ENCODE measurements at places on chromosomes 7 and 10.

DNA sequence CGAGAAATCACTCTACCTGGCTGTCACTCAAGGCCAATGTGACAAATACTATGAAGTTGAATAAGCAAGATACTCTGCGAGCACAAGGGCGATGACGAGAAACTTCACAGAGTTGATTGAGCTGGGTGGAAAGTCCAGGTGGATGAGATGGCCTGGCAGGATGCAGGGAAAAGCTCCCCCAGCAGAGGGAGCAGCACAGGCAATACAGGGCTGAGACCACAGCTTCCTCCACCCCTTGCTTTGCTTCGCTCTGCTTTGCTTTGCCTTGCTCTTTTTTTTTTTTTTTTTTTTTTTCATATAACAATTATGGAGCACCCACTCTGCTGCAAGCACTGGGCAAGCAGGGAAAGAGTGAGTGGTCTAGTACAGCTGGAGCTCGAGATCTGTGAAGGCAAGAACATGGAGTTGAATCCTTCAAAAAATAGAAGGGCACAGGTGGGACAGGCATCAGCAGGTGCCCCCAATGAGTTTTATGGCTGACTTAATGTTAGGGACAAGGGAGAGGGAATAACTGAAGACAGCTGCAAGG, 88.3 kb downstream of the CABCOCO1 start:
- peak; percentile 64 for DNase-seq

DNA sequence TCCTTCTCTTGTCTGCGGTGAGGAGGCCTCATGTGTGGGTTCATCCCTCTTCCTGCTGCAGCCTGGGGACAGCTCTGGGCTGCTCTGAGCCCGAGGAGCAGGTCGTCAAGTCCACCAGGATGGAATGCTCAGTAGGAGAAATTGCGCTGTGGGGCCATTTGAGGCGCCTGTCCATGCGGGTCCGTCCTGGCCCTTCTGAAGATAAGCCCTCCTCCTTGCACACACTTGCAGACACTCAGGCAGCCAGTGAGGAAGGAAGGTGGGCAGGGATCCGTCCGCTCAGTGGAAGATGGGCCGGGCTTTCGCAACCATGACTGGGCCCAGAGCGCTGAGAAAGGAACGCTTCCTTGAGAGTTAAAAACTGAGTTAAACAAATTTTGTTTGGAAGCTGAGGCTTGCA, 356.8 kb downstream of the GLRX3 start:
- DNase-seq: no peak

DNA sequence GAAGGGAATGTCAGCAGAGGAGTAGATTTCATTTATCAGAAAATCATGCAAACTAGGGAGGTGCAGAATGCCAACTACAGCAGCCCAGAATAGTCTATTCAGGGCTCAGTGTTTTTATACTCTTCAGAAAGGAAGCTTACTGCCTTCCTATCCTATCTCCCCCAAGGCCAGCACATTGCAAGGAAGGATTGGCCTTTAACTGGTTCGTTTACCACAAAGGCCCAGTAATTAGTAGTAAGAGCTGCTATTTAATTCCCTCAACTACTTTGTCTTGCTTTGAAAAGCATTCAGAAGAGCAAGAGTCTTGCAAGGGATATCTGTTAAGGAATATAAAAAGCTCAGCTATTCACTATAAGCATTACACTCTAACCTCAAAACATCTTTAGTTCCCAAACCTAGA, 86.4 kb upstream of the RNF148 start:
- no peak for DNase-seq

- DNase-seq: no peak
These were observed 81.3 kb downstream of the PRKCQ start for GRCh38 chr10:6498771-6499170.

- no peak for DNase-seq
These were observed 8.7 kb downstream of the MEIG1 start for GRCh38 chr10:14967897-14968296.

- DNase-seq: no peak
These were observed 4.0 kb downstream of the ITIH2 start for GRCh38 chr10:7707102-7707501.

DNA sequence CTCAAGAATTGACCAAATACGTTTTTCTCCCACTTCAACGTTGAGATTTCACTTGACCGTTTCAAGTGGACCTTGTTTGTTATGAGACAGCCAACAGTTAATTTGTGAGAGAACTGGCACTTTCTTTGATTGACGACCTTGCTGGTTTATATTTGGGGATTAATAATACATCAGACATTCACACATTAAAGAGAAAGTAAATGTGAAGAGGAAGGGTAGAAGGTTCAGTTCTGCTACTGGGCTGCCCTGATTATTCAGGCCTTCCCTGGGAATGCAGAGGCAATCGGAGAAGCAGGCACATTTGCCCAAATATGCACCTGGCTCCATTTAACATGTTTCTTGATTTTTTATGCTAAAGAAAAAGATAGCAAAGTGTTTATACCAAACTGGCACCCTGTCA, 114.1 kb downstream of the POU6F2 start:
- no peak for DNase-seq

GRCh38 chr10:13851906-13852305, 265.1 kb downstream of the PRPF18 start:
- DNase-seq: no peak

GRCh38 chr7:40192036-40192435, 57.2 kb downstream of the SUGCT start:
- no peak for DNase-seq

DNA sequence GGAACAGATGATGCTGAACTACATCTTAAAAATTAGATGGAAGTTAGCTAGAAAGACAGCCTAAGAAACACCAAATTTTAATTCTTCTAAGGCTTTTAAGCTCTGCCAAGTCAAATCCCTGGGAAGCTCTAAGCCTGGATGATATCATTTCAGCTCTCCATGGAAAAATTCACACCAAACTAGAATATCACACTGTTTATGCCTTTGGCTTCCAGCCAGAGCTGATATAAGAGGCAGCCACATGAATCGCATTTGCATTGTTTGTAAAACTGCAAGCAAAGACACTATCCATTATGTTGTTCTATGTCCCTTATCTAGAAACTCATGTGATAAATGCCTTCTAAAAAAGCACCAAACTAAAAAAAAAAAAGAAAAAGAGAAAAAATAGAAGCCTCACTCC, 430.4 kb downstream of the GRID1 start:
- no peak for DNase-seq

GRCh38 chr7:1323178-1324027, 90.7 kb downstream of the UNCX start:
- DNase-seq: no peak

- DNase-seq: no peak
These were observed 7.7 kb downstream of the USP6NL start for GRCh38 chr10:11603741-11604140.

- peak; percentile 40 for DNase-seq
These were observed 139.8 kb downstream of the CUBN start for GRCh38 chr10:16989826-16990293.

GRCh38 chr7:37081436-37081835, 357.1 kb upstream of the AOAH start:
- DNase-seq: no peak

- no peak for DNase-seq
These were observed 57.3 kb upstream of the FGFR2 start for GRCh38 chr10:121655254-121656144.

GRCh38 chr7:101538596-101539459, 90.3 kb downstream of the MYL10 start:
- peak; percentile 87 for DNase-seq

GRCh38 chr10:111984057-111984456, 199.5 kb downstream of the GPAM start:
- DNase-seq: no peak

- no peak for DNase-seq
These were observed 20.4 kb downstream of the OPALIN start for GRCh38 chr10:96338279-96338925.

GRCh38 chr7:159046300-159046699, 98.4 kb downstream of the VIPR2 start:
- DNase-seq: no peak

GRCh38 chr10:63558132-63558784, 37.1 kb downstream of the REEP3 start:
- no peak for DNase-seq

DNA sequence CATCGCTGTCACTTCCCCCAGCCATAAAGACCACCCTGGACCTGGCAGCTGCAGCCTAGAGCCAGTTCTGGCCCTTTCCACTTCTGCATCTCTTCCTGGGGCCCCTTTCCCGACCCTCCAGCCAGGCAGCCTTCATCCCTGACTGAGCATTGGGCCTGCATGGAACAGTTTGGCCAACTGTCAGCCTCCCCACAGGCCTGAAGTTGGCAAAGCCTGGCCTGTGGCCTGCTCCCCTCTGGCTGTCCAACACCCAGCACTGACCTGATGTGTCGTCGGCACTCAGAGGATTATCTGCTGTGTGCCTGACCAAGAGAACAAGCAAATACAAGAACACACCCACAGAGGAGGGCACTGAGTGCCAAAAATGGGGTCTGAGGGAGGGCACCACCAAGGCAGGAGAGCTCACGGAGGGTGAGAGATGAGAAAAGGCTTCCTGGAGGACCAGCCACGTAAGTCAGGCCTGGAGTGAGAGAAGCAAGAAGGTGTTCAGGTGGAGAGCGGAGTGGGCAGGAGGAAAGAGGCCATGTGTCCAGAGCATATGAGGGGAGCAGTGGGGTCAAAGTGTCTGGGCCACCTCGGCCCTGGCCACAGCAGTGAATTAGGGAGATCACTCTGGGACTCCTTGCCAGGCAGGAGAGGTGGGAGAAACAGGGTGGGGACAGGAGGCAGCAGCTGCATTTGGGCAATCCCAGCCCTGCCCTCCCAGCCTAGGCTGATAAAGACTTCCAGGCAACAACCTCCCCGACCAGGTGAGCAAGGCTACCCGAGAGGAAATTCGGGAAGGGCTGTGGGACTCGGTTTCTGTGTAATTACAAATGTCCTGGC, 4.5 kb downstream of the GPRIN2 start:
- DNase-seq: no peak

DNA sequence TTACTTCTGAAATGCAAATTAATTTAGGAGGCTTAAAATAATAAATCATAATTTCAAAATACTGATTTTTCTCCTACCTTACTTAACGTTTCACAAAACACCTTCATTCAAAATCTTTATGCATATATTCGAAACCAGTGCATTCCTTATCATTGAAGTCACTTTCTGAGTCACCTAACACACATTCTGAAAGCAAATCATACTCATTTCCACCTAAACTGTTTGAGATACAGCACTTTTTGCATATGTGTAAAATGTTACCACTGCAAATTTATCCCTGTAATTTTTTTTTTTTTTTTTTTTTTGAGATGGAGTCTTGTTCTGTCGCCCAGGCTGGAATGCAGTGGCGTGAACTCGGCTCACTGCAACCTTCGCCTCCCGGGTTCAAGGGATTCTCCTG, 15.7 kb downstream of the PPP3CB start:
- DNase-seq: no peak

DNA sequence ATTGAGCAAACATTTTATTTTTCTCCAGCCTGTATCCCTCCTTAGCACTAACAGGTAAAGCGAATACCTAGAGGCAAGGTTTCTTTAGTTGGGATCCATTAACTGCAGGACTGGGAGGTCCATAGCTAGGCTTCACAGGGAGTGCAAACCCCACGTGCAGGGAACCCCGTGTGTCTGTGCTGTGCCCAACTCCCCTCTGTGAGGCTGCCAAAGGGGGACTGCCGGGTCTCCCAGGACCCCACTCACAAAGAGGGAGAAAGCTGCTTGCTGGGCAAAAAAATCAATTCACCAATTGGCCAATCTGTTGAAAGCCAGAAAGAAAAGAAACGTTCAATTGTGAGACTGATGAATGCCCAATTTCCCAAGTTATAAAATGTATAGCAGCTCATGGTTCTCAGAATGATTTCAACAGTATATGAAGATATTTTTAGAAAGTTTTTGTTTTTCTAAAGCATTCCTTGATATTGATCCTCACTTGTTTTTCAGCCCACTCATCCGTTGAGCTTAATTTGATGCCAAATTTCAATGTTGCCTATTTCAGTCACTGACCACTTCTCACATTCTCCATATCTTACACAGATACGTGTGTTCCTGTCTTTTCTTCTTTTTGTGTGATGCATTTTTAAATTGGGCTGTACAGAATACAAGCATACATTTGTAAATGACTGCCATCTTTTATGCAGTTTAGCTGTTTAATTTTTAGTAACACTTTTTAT, 202.7 kb upstream of the PRSS58 start:
- DNase-seq: no peak

GRCh38 chr10:88066319-88066718, 202.9 kb downstream of the PTEN start:
- no peak for DNase-seq

- DNase-seq: peak; percentile 84
These were observed 1.6 kb upstream of the NKX2-3 start for GRCh38 chr10:99531026-99531695.

DNA sequence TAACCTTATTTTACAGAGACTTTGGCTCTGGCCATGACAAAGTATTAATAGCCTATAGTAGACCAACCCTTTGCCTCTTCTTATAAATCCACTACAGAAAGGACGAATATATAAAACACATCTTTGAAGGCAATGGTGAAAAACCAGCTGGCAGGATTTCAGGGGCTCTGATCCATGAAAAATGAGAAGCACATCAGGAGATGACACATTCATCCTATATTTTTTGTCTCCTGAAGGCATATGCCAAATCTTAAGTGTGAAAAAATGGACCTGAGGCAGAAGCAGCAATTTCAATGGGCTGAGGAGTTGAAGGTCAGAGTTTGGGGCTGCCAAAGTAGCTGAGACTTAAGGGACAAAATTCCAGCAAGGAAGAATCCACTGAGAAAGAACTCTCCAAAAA, 14.4 kb downstream of the RNF216 start:
- no peak for DNase-seq

- no peak for DNase-seq
These were observed 961.4 kb upstream of the ZNF722 start for GRCh38 chr7:63037242-63037641.

DNA sequence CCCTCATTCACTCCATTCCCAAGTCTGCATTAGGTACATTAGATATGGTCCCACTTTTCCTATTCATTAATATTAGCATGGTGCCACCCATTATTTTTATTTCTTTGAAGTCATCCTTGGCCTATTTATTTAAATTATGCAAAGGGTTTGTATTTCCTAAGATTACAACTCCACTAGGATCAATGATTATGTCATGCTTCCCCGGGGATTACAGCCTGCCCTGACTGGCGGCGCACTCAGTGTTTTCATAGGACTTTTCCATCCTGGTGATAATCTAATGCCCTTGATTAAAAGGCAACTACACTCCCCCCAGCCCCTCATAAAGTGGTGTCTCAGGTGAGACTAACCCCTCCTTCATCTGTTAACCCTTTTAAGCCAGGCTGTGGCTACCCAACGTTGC, 187.2 kb downstream of the POU6F2 start:
- no peak for DNase-seq

GRCh38 chr10:69757553-69758309, 44.0 kb upstream of the COL13A1 start:
- no peak for DNase-seq

Data from ELF-1 (cell line).